ENCODE measurements at places on chromosomes 16 and 17. TPM values are rescaled to one million over a fixed set of nuclear protein-coding genes. Genes with fewer than 3 reads are reported as not detected.
A peak's percentile ranks its signal among the peaks of the same experiment; 100 is the strongest.

GRCh38 chr16:1781758-1782407, 488 bp downstream of the SPSB3 start:
- peak; percentile 53 for DNase-seq

DNA sequence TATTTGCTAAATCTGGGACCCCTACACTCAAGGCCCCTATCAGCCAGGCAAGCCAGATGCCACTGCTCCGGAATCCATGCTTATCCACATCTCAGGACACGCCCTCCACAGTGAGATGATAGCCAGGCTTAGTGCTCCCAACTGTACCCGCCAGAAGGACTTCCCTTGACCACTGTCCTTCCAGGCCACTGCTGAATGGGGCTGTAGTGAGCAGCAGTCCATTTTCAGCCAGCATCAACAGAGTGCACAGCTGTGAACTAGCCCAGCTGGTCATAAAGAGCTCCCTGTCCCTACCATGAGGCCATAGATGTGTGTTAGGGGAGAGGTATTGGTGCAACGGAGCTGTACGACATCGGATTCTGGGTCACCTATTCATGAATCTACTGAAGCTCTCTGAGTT, 13.0 kb upstream of the MED9 start:
- DNase-seq: no peak

ZFPM1 gene
- total RNA-seq: 11.3 TPM

DNA sequence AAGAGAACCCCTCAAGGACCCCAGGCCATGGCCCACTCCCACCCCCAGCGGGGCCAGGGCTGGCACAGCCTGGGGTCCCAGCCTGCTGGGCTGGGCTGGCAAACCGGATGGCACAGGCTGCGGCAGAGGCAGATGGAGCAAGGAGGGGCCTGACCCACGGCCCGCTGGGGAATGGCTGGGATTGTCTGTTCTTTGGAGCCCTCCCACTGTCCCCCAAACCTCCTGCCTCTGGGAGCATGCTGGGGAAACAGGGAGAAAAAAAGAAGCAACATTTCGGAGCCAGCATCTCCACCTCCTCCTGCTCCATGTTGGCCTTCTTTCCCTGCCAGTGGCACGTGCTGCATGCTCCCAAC, 37.1 kb upstream of the LHX1 start:
- no peak for DNase-seq

- no peak for DNase-seq
Observed at GRCh38 chr17:80611816-80612215, 67.2 kb downstream of the RPTOR start.

DNA sequence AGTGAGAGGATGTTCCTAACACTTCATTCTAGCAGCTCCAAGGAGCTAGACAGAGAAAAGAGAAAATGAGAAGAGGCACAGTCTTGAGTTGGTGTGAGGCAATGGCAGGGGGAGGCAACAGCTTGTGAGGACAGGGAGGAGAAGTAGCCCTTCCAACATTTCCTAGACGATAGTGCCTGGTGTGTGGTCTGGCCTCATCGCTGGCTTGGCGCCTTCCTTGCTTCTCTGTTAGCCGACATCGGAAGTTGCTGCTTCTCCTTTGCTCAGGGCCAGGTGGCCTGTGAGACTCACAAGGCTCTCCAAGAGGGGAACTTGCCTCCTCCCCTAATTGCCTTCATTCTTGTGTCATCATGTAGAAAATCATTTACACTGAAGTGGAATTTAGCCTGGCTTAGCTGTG, 208.7 kb downstream of the MAP2K4 start:
- DNase-seq: no peak

GRCh38 chr16:3180445-3180878, 7.5 kb upstream of the OR1F1 start:
- DNase-seq: no peak

DNA sequence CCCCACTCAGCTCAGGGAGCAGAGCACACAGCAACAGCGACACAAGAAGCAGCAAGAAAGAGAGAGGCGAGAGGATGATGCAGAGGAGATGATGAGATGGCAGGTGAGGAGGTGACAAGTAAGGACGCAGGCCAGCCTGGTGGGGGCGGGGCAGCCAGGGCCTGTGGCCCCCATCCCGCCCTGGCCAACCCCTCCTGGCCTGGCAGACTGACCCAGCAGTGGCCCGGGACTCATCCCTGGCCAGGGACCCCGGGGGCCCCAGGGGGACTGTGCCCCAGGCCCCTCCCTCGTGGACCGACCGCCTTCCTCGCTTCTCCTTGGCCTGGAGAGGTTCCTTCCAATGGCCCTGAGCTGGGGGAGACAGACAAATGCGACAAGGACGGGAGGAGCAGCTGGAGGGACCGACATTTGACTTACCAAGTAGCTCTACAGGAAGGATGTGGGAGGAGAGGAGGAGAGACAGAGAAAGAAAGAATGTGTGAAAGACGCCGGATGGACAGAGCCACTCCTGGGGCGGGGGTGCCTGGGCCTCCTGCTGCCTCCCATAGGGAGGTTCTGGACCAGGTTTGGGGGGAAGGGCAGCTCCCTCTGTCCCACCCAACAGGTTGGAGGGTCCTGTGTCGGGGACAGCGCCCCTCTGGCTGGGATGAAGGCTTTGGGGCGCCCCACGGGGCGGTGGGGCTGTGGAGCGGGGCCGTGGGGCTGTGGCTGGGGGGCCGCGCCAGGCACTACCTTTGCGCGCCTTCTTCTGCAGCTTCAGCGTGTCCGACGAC, 6.8 kb downstream of the MTSS2 start:
- no peak for DNase-seq

CCL8 gene
- not detected for total RNA-seq

- DNase-seq: no peak
Observed at GRCh38 chr17:59829217-59830006, 63.3 kb downstream of the TUBD1 start.

CDRT15 gene
- total RNA-seq: not detected

KRTAP2-4 gene
- not detected for total RNA-seq

TMC8 gene
- total RNA-seq: 8.8 TPM

DNA sequence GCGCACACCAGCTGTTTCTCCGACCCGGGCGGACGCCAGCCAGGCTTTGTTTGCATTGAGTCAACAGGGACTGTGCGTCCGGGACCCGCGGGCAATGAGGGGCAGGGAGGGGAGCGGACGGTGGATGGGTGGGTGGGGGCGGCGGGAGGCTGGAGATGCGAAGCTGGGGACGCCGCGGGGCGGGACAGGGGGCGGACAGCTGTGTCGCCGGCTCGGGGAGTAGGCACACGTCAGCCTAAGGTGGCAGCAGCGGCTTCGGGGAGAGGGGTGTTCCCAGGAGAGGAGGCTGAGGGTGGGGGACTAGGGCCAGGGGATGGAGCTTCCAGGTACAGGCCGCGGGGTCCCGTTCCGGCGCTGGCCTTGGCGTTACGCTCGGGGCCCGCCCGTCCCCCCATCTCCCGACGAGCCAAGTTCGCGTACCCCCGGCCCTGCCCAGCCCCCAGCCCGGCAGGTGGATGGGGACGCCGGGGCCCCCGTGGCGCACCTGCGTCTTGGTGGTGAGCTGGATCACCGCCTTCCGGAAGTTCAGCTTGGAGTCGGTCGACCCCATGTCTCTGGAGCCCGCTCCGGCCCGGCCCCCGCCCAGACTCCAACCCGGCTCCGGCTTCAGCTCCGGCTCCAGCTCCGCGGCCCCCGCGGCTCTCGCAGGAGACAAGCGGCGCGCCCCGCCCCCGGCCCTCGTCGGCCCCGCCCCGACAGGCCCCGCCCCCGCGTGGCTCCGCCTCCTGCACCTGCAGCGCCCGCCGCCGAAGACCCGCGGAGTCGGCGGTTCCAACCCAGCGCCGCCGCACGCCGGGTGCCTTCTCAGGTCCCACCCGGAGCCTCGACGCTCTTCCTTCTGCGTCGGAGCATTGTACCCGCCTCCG, at the start of gene HID1:
Gene HID1 (minus strand): TSS at position 653 of the 866 bp plus-strand sequence. CDS start 103 bp downstream, at position 550.
- peak; percentile 71 for DNase-seq

DNA sequence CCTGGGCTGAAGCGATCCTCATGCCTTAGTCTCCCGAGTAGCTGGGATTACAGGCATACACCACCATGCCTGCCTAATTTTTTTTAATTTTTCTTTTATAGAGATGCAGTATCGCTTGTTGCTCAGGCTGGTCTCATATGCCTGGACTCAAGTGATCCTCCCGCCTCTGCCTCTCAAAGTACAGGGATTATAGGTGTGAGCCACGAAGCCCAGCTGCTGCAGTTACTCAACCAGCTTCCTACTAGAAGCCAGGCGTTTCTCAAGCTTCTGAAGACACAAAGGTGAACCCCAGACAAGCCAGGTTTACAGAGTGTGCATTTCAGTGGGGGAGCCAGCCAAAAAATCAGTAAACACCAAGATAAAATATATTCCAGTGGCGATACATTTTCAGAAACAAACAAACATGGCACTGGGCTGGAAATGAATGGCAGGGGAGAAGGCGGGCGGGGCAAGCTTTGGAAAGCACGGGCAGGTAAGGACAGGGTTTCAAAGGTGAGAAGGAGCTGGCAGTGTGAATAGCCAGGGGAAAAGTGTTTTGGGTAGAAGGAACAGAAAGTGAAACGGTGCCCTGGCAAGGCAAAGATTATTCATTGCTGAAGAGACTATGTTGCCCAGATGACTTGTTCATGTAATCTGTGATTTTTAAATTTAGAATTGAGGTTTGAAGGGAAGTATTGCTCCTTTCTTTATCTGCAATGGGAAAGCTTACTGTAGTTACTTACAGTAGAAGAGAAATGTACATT, 471.1 kb downstream of the WWOX start:
- DNase-seq: no peak

C1QTNF8 gene
- not detected for total RNA-seq

GRCh38 chr17:63961355-63962212, 11.1 kb downstream of the SCN4A start:
- DNase-seq: peak; percentile 60

TAC4 gene
- total RNA-seq: not detected

DNA sequence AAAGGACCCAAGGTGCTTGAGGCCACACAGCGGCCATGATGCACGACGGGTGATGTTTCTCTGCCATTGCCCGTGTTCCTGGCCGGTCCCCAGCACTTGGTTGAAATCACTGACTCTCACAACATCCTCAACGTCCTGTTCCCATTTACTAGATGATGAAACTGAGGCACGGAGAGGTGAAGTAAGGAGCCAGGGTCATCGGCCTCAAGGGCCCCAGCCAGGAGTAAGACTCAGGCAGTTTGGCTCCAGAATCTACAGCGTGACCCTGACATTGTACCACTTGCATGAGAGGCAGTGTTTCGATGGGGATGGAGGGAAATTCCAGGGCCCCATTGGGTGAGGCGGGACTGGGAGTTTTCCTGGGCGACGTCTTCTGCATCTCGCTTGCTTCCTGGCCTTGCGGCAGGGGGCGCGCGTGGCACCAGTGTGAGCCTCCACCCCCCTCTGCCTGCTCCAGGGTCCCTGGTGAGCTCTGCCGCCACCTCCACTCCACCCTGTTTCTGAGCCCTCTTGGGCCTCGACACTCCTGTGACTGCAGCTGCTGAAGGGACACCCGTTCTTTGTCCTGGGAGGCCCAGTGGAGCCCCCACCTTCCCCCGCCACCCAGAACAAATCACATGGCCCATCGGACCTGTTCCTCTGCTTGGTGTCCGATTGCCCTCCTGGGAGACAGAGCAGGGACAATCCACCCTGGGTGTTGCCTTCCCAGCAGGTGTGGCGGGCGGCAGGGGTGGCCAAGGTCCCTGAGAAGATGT, 133.0 kb upstream of the GSE1 start:
- DNase-seq: peak; percentile 62

DNA sequence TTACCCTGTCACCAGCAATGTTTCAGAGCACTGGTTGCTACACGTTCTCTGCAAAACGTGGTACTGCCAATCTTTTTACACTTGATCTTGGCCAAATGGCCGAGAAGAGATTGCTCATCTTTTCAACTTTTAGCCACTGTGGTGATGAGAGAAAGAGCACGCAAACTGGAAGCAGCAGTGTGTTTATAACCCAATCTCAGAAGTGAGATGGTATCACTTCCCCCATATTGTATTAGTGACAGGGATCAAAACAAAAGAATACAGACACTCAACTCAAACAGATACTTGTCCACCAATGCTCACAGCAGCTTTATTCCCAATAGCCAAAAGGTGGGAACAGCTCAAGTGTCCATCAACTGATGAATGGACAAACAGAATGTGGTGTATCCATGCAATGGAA, 72.1 kb upstream of the FA2H start:
- no peak for DNase-seq

DNA sequence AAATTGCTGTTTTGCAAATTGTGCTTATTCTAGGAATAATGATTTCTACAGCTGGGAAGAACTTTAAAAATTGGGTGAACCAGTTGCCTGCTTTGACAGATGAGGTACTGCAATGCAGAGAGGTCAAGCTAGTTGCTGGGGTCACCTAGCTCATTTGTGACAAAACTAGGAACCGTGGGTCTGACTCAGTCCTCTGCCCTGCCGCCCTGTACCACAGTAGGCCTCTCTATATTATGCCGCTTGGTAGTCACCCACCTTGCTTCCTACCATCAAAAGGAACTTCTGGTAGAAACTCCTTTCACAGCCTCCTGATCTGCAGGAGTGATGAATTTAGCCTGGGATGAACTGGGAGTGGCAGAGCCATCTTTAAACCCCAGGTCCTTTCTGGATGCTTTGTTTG, 105.7 kb downstream of the PITPNC1 start:
- no peak for DNase-seq

ATP2C2 gene
- 188 TPM for total RNA-seq

- DNase-seq: no peak
Observed at GRCh38 chr17:20243524-20243923, 223.8 kb downstream of the LGALS9B start.
